ENCODE measurements at places on chromosomes 4 and X.

- no peak for DNase-seq
These were observed 131.4 kb downstream of the CHIC2 start for GRCh38 chr4:53932796-53933610.

DNA sequence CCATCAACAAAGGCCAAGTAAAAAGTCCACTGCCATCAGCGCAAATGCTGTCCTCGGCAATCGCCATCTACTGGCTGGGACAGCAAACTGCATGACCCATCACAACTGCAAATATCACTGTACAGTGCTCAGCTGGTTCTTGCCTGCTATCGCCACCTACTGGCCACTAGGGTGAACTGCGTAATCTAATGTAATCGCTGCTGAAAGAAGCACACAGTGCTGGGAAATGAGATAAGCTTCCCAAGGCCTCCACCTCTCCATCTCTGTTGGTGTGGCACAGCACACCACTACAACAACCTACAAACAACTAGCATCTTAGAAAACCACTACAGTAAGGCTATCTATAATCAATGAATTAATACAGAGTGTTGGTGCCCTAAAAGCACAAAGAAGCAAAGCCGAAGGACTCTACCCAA lies 298.3 kb downstream of the TEX13A start:
- peak; percentile 62 for DNase-seq

DNA sequence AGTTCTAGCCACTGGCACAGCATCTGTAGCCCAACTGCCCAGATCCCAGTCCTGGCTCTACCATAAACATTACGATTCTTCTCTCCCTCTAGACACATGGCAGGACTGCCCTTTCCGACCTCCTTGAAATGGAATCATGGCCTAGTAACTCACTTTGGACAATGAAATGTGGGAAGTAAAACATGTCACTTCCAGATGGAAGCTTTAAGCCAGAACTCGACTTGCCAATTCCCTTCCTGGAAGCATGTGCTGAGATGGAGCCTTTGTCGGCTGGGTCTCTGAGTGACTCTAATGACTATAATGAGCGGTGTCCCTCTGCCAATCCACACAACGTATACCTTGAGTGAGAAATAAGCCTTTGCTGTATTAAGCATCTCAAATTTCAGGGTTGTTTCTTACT lies 34.7 kb downstream of the SH3RF1 start:
- no peak for DNase-seq

GRCh38 chr4:117084866-117085701 lies at the start of gene TRAM1L1:
TRAM1L1 (minus strand) TSS chr4:117085576; CDS start chr4:117085393, 183 bp downstream.
- DNase-seq: peak; percentile 67

GRCh38 chr4:67684839-67685531 lies 16.0 kb downstream of the UBA6 start:
- DNase-seq: no peak

GRCh38 chrX:87236830-87237440 lies 280.7 kb upstream of the KLHL4 start:
- no peak for DNase-seq

DNA sequence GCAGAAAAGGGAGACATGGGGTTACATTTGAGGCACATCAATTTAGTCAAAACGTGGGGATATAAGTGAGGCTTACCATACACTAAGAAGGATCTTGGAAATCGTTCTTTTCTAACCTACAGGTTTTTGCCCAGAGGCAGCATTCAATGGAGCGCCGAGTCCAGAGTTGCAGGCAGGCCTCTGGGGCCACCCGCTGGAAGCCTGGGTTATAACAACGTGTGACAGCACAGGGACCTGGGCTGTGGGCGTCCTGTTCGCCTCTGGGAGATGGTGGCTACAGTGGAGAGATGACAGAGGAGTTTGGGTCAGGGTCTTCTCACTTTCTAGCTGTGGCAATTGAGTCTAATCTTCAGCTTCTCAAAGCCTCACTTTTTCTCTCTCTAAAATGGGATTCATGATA lies 53.9 kb downstream of the ENPP6 start:
- peak; percentile 58 for DNase-seq

- DNase-seq: no peak
These were observed 26.3 kb downstream of the RTL5 start for GRCh38 chrX:72105436-72105835.

DNA sequence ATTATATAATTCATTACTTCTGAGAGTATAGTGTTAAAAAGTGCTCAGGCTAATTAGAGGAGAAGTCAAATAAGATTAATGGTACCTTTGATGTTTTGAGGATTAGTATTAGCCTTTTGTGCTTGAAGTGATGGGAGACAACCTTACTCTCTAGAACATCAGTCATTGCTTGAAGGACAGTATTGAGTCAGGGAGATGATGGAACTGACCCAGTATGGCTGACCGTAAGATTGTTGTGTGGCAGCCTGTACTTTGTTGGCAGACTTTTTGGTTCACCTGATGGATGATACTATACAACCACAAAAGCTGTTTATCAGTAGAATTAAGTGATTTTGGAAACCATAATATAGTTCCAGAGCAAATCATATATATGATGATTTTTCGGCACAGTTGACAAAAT lies 9.9 kb downstream of the OGT start:
- DNase-seq: no peak

DNA sequence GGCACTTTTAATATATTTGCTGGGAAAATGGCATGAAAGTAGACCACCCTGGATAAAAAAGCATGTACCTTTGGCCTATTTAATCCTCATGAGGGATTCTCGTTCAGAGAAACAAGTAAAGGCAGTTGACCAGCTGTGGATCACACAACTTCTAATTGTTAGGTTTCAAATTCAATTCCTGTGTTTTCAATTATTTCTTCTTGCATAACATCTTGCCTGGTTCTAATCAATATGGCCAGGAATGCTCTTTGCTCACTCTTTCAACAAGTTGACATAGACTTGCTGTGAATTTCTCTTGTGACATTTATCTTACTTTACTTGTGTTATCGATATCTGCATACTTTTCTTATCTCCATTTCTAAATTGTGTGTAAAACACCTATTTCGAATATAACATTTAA lies 211.8 kb downstream of the SLC7A11 start:
- no peak for DNase-seq

All from right atrium auricular region (tissue), 2 donors.